ENCODE measurements at places on chromosomes 3 and 15.

DNA sequence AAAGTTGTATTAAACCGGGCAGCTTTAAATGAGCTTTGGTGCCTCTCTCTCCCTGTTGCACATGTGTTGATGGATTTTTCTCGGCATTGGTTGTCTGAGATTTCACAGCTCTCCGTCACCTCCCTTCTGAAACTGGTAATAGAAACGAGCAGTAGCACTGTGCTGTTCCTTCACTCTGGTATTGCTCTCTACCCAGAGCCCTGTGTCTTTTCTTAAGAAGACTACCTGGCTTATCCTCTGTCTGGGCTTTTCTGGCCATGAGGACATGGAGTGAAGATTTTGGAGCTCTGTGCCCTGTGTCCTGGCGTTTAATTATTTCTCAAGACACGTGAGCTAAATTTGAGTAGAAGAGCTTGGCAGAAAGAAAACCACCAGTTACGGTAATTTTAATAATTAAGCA lies 209.6 kb upstream of the EIF1B start:
- H3K4me1 ChIP-seq = peaks cover 6% of the 10 kb centered on the region
- no peaks in the 10 kb centered on the region for H3K36me3 ChIP-seq
- no peak for DNase-seq
- no peak overlapping the region for H3K4me3 ChIP-seq
- no peaks in the 10 kb centered on the region for H3K27me3 ChIP-seq
- H3K27ac ChIP-seq = peak overlapping the region; percentile 27

DNA sequence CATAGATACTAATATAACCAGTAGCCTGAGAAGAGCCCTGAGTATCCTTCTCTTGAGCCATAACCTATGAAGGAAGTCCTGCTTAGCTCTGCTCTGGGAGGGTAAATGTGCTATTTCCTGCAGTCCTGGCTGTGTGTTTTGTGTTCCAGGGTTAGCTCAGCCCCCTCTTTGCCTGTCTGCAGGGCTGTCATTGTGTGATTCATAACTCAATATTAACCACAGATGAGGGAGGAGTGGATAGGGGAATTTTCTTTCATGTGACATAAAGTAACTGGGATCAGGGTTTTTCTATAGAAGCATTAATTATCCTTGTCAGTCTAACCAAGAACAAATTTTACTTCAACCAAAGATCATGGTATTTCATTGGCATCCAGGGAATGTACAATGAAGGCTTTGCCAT lies 183.3 kb upstream of the ZBTB20 start:
- H3K4me3 ChIP-seq = no peak overlapping the region
- no peaks in the 10 kb centered on the region for H3K27me3 ChIP-seq
- no peak overlapping the region for H3K27ac ChIP-seq
- no peak for DNase-seq
- H3K4me1 ChIP-seq = no peaks in the 10 kb centered on the region

GRCh38 chr3:40201770-40202169 lies 107.7 kb upstream of the EIF1B start:
- no peaks in the 10 kb centered on the region for H3K4me1 ChIP-seq
- H3K27me3 ChIP-seq = no peaks in the 10 kb centered on the region

- H3K4me1 ChIP-seq = no peaks in the 10 kb centered on the region
- H3K36me3 ChIP-seq = no peaks in the 10 kb centered on the region
- H3K27me3 ChIP-seq = no peaks in the 10 kb centered on the region
- H3K27ac ChIP-seq = no peak overlapping the region
- no peak overlapping the region for H3K4me3 ChIP-seq
These were observed 20.1 kb upstream of the IGF1R start for GRCh38 chr15:98628216-98628615.

GRCh38 chr3:169744366-169745054 lies 20.4 kb downstream of the TERC start:
- no peaks in the 10 kb centered on the region for H3K27me3 ChIP-seq
- no peaks in the 10 kb centered on the region for H3K36me3 ChIP-seq
- no peak for DNase-seq
- H3K27ac ChIP-seq = no peak overlapping the region

- no peaks in the 10 kb centered on the region for H3K27me3 ChIP-seq
- no peaks in the 10 kb centered on the region for H3K36me3 ChIP-seq
- H3K4me1 ChIP-seq = no peaks in the 10 kb centered on the region
These were observed 72.4 kb upstream of the BBX start for GRCh38 chr3:107450254-107450893.

DNA sequence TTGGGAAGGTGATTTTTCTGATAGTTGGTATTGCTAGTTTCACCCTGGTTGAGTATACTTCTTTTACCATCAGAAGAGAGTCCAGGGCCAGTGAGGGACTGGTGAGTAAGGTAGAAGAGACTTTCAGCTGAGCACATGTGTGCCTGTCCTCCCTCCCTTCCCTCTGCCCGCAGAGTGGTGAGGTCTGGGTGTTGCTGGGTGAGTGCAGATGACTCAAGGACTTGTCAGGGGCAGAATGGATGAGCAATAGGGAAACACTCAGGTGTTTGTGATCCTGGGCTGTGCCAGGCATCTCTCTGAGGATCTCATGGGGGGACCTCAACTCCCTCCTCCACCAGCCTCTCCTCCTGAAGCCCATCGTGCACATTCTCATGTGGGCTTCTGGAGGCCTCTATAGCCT lies 76.0 kb upstream of the GSK3B start:
- H3K4me3 ChIP-seq = no peak overlapping the region
- no peak overlapping the region for H3K27ac ChIP-seq
- H3K4me1 ChIP-seq = no peaks in the 10 kb centered on the region
- no peak for DNase-seq
- no peaks in the 10 kb centered on the region for H3K36me3 ChIP-seq

All from right lobe of liver (tissue), 6 donors.